ENCODE measurements at places on chromosomes 1 and 21. TPM values are rescaled to one million over a fixed set of nuclear protein-coding genes. Genes with fewer than 3 reads are reported as not detected.

The RIMS3 gene
- 1.7 TPM for polyA plus RNA-seq

The PGLYRP4 gene
- not detected for polyA plus RNA-seq

GRCh38 chr21:32844653-32845436, 73.3 kb upstream of the PAXBP1 start:
- no peak for DNase-seq

DNA sequence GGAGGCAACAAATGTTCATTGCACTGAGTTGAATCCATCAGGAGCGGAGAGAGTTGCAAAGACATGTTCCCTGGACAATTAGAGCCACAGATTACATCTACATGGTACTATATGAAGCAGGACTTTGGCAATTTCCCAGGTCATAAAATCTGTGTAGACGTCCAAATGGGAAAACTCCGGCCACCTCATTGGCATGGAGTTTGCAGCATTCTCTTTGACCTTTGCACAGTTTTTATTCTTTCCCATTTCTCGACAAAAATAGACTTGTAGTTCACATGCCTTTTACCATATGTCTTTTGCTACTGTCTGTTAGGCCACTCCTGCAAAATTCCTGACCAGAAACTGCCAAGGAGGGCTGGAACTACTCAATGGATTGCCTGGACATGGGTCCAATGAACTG, 48.2 kb downstream of the UBE2T start:
- no peak for DNase-seq

The CCDC185 gene
- 0.09 TPM for polyA plus RNA-seq

DNA sequence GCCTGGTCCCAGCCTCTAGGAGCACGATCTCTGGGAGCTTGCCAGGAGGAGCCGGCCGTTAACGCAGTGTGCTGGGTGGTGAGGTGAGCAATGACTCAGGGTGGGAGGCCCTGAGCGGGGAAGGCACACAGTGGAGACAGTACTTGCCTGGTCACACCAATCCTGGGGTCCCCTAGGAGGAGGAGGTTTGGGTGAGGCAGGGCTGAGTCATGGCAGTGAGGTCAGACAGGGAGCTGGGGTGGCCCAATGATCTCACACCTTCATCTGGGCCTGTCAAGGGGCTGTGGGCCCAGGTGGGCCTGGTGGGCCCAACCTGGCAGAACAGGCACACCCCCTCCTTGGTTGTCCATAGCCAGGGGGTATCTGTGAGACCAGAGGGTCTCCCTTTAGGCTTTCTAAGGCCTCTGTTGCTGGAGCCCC, 8.6 kb upstream of the EDN2 start:
- no peak for DNase-seq

DNA sequence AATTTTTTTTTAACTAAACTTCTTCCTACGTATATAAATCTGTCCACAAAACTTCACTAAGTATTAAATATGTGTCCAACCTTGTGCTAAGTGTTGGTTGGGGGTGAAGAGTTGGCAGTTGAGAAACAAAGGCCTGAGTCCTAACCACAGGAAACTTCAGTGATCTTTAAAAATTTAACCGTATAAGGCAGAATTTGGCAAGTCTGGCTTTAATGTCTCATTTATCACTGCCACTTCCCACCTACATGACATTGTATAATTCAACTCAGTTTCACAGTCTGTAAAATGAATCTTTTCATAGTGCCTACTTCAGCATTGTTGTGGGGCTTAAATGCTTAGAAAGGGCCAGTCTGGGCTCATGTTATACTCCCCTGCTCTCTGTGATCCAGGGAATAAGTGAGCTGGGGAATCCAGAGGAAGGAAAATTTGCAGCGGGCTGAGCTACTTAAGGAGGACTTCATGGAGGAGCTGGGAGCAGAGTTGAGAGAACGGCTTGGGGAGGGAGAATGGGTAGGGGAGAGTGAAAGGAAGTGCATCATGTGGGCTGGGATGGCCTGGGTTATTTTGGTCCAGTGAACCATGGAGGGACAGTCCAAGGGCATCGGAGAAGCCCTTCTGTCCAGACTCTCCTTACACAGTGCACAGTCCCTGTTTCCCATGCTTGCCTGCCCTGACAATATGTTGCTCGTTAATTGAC, 14.5 kb downstream of the IFNAR2 start:
- DNase-seq: no peak

DNA sequence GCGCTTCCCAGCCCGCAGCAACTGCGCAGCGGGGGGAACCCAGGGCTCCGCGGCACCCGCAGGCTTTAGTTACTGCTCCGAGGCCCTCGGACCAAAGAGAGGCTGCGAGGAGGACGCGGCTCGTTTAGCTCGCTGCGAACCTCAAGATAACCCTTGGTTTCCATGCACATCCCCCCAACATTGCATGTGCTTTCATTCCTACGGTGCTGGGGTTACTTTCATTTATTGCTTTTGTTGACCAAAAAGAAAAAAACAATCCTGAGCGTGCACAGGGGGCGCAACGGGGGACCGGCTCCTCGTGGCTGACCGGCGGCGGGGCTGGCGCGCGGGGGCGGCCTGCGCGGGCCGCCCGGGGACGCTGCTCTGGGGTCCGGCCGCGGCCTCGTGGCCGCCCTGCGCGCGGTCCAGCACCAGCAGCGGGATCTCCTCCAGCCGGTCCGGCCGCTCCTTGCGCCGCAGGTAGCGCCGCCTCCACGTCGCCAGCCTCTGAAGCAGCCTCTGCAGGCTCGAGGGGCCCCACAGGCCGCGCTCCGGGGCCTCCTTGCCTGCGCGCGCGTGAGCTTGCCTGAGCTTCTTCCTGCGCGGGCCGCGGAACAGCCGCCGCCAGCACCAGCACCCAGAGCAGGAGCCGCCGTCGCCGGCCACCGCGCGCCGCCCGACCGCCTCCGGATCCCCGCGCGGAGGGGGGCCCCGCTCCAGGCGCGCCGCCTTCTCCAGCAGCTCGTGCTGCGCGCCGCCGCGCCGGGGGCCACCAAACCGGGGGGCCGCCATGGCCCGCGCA, 77.4 kb downstream of the DESI2 start:
- no peak for DNase-seq

DNA sequence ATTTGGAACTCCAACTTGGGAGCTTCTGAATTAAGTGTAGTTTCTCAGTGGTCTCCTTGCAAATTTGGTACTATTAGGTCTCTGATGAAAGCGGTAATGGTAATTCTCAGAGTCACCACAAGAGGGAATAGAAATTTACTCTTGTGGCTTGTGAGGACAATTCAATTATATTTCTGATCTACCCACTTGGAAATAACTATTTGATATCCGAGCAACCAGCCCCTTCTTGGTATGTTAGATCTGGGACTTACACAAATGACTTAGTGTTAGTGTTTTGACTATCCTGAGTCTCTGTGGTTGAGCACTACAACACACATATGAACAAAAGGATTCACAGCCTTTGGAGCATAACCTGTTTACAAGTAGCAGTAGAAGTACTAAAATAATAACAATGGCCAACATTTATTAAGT, 68.1 kb downstream of the RPS6KA1 start:
- DNase-seq: no peak

- no peak for DNase-seq
Measured at GRCh38 chr1:83503153-83503552, 495.8 kb downstream of the TTLL7 start.

All from left renal pelvis (tissue), 4 donors.